ENCODE measurements at places on chromosomes 12 and 14. TPM values are rescaled to one million over a fixed set of nuclear protein-coding genes. Genes with fewer than 3 reads are reported as not detected.

PAX9 gene
- 2.1 TPM for total RNA-seq

GRIP1 gene
- total RNA-seq, result 2.1 TPM

CORO1C gene
- total RNA-seq, result 156 TPM

ZFHX2 gene
- not detected for total RNA-seq

TPPP2 gene
- total RNA-seq, result not detected

FOXN4 gene
- total RNA-seq, result not detected

SLC8B1 gene
- 3.9 TPM for total RNA-seq

TMEM233 gene
- not detected for total RNA-seq

TOMM20L gene
- total RNA-seq, result not detected

CD4 gene
- total RNA-seq, result not detected

GRCh38 chr12:122350141-122350848 lies 72.2 kb downstream of the CLIP1 start:
- no peak for DNase-seq

DNA sequence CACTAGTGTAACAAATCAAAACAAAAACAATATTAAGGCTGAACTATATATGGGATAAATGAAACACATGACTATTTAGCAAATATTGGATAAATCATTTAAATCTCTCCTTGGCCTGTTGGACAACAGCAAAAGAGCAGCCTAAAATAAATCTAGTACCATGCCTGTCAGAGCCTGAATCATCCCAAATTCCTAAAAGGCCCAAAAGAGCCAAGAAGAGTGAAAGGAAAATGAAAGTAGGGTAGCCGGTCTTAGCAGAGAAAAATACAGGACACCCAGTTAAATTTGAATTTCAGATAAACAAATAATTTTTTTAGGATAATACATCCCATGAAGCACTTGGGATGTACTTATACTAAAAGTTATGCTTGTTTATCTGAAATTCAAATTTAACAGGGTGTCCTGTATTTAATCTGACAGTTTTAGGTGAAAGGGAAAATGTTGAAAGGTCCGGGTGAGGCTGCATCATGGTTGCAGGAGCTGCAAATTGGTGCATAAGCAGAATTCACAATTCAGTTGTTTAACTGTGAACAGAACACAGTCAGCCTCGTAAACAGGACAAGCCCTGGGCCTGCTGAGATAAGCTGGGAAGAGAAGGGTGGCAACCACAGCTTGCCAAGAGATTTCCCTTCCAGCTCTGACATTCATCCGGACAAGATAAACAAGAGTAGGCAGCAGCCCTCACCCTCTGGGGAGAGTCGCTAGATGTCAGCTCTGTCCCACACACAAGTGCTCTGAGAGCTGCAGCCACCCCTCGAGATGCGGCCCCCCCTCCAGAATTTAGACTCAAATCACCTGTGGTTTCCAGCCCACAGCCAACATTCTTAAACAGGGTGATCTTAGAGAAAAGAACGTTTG lies 30.3 kb downstream of the DMAC2L start:
- DNase-seq, result peak; percentile 78

- DNase-seq, result no peak
Measured at GRCh38 chr14:77457115-77457521, 283 bp downstream of the VIPAS39 start.

- DNase-seq, result no peak
Measured at GRCh38 chr14:76833011-76833410, 6.8 kb downstream of the LRRC74A start.

GRCh38 chr12:53560351-53560750 lies 53.1 kb upstream of the NPFF start:
- DNase-seq, result no peak

- DNase-seq, result no peak
Measured at GRCh38 chr14:98385851-98386250, 886.1 kb downstream of the BCL11B start.

DNA sequence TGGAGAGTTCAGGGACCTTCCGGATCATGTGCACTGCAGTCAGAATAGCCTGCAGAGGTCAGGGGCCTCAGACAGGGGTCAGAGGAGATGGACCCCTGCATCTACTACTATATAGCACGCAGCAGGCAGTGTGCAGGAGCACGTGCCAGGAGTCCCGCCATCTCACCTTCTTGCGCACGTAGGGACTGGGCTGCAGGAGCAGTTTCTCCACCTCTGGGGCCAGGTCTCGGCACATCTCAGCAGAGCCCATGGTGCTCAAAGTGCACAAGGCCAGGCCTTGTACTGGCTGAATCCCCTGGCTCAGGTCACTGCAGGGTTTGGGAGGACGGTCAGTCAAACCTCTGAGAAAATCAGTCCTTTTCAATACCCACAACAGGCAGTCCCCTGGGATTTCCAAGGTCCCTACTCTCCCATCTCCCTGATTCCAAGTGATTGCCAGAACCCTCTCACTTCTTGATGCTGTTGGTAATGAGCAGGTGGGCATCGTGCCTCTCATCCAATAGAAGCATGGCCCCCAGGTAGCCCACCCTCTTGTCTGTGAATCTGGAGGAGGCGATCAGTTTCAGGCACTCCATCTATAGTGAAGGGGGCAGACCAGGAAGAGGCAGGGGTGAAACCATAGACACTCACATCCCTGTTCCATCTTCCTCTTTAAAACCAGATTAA lies 1.3 kb downstream of the AP1G2 start:
- DNase-seq, result no peak

GRCh38 chr12:25087596-25087995 lies 107.4 kb downstream of the DNAI7 start:
- no peak for DNase-seq

DNA sequence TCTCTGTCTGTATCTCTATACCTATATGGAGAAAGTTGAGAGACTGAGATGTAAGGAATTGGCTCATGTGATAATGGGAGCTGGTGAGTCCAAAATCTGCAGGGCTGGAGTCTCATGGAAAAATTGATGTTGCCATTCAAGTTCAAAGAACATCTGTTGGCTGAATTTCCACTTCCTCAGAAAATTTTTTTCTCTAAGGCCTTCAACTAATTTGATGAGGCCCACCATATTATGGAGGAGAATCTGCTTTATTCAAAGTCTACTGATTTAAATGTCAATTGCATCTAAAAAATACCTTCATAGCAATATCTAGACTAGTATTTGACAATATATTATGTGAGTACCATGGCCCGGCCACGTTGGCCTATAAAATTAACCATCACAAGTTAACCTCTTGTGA lies 261.4 kb downstream of the VRK1 start:
- no peak for DNase-seq

- no peak for DNase-seq
Measured at GRCh38 chr14:69819607-69820006, 22.6 kb upstream of the SLC10A1 start.

GRCh38 chr12:27900920-27901879 lies 71.3 kb downstream of the PTHLH start:
- no peak for DNase-seq

GRCh38 chr12:38905480-38906351 lies at the start of gene CPNE8:
TSS of gene CPNE8 (minus strand) at chr12:38905591. CDS start at chr12:38905534, 57 bp downstream.
- DNase-seq, result peak; percentile 89

GRCh38 chr14:80354860-80355581 lies 143.7 kb upstream of the DIO2 start:
- no peak for DNase-seq

GRCh38 chr12:80277732-80278131 lies 166.3 kb upstream of the PTPRQ start:
- no peak for DNase-seq
